Activated CD8-positive, alpha-beta memory T cell treated with anti-CD3 and anti-CD28 coated beads for 24 hours (primary cell): ENCODE measurements at places on chromosomes 3 and 15.
A peak's percentile ranks its signal among the peaks of the same experiment; 100 is the strongest.

DNA sequence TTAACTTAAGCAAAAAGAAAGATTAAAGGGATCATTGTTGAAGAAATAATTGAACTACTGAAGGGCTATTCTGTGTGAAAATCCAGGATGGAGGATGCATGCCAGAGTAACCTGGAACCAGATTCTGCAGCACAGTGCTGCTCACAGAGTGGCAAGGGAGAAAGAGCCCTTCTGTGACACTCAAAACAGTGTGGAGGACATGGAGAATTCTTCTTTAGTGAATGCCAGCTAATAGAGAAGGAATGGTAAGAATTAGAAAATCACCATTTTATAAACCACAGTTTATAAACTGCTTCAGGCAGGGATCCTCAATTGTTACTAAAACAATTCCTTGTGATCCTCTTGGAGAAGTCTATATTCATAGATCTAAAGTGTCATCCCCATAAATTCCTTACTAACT, 70.4 kb upstream of the ARHGEF26 start:
- no peak for DNase-seq

GRCh38 chr3:159482241-159482993, 506.2 kb upstream of the IL12A start:
- no peak for DNase-seq

DNA sequence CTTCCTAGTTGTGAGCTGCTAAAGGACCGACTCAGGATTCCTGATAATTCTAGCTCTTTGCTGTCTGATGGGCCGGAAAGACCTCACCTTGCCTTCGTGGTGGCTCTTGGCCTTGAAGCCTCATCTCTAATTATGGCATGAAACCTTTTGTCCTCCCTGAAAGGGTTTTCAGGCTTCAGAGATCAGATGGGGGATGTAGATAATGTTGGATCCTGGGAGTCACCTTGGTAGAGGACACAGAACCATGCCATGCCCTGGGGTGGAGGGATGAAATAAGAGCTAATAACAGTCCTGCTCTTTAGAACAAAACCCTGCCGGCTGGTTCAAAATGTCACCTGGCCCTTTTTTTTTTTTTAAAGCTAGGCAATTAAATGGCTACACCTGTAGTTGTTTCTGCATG, 50.8 kb upstream of the SYN2 start:
- DNase-seq = peak; percentile 1

DNA sequence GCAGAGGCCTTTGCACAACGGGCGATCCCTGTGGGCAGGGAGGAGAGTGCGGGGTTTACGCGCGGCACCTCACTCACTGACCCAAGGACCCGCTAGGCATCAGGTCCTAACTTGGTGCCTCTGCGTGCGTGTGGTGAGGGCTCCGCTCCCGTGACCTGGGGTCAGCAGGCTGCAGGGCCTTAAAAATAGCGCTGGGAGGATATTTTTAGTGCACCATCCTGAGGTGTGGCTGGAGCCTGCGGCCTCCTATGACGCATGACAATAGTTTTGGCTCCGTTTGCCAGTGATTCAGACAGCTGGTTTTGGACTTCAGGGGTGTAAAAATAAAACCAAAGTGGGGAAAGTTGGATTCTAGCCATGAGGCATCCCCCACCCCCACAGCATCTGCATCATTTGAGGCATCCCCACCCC, 139.0 kb downstream of the FAM43A start:
- DNase-seq = no peak

GRCh38 chr15:66145726-66146182, 107.8 kb downstream of the MEGF11 start:
- DNase-seq = no peak

GRCh38 chr3:197001972-197002700, 27.5 kb downstream of the MELTF start:
- DNase-seq = no peak

GRCh38 chr3:73234354-73235014, 173.0 kb downstream of the EBLN2 start:
- DNase-seq = no peak

GRCh38 chr15:98651036-98651481, 2.7 kb downstream of the IGF1R start:
- DNase-seq = peak; percentile 65

DNA sequence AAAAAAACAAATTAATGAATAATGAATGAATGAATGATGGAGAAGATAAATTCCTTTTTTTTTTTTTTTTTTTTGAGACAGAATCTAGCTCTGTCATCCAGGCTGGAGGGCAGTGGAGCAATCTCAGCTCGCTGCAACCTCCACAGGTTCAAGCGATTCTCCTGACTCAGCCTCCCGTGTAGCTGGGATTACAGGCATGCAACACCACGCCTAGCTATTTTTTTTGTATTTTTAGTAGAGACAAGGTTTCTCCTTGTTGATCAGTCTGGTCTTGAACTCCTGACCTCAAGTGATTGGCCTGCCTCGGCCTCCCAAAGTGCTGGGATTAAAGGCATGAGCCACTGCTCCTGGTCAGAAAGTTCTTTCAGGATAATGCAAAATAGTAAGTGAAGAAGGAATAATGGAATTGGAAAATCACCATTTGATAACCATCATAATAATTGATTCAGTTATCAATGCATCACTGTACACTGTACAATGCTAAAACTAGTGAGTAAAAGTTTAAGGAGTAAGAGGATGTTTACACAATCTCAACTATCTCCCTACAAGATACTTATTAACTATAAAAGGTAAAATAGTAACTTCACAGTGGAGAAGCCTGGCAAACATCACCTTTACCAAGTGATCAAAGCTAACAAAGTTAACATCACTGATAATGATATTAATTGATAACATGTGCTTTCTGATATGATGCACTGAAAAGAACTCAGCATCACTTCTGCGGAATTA, 12.3 kb upstream of the INO80 start:
- no peak for DNase-seq

DNA sequence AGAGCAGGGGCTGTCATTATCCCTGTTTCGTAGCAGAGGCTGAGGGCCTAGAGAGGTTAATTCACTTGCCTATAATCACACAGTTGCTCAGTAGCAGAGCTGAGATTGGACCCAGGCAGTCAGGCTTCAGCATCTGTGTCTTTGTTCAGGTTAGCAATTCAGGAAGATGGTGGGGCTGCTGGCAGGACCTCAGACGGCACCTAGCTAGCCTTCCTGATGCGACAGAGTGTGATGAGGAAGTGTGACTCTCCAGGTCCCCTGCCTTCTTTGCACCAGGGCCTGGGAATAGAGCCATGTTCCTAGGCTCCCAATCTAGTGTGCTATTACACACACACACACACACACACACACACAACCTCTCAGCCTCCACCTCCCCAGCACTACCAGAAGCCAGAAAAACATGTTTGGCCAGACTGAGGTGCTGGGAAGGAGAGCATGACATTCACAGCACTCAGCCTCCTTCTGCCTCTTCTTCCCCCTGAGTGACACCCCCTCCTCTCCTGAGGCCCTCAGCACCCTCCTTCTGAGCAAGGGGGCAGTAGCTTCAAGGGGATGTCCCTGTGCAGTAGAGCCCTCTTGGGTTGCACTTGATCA, 88.9 kb downstream of the TLE3 start:
- DNase-seq = no peak

GRCh38 chr15:50873935-50874361, 34.5 kb upstream of the AP4E1 start:
- DNase-seq = no peak

- DNase-seq = no peak
These were observed 251.5 kb downstream of the CLSTN2 start for GRCh38 chr3:140186421-140186920.

GRCh38 chr15:93462690-93463089, 373.7 kb upstream of the RGMA start:
- DNase-seq = no peak

- DNase-seq = no peak
These were observed 41.4 kb downstream of the EOMES start for GRCh38 chr3:27680517-27681246.

GRCh38 chr3:169923831-169924230, 12.5 kb downstream of the SAMD7 start:
- DNase-seq = no peak

DNA sequence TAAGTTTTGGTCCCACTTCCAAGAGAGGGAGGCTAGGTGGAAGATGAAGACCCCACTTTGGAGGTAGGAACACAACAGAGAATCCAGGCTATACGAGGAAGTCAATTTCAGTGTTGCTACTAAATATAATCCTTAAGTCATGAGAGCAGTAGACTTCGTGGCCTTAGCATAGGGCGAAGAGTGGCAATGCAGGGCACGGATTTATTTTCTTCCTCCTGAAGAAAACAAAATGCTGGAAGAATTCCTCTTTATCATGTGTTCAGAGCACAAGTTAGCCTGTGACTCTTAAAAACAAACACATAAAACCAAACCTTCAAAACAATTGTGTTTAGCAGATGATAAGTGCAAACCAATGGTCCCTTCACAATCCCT, 19.4 kb downstream of the BCL2L10 start:
- no peak for DNase-seq

DNA sequence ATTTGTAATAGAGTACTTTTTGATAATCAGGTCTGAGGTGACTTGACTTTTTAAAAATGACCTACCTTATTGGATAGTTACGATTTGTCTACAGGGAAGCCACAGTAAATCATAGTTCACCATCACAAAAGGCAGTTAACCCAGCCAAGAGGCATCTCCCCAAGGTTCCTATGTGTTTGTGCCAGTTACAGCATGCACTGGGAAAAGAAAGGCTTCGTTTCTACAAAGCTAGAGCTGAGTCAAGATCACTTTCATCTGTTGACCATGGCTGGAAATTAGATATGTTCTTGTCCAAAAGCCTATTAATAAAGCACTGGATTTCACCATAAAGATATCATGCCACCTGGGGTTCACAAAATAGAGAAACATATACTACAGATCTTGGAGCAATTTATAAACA, 139.9 kb downstream of the GREM1 start:
- no peak for DNase-seq

DNA sequence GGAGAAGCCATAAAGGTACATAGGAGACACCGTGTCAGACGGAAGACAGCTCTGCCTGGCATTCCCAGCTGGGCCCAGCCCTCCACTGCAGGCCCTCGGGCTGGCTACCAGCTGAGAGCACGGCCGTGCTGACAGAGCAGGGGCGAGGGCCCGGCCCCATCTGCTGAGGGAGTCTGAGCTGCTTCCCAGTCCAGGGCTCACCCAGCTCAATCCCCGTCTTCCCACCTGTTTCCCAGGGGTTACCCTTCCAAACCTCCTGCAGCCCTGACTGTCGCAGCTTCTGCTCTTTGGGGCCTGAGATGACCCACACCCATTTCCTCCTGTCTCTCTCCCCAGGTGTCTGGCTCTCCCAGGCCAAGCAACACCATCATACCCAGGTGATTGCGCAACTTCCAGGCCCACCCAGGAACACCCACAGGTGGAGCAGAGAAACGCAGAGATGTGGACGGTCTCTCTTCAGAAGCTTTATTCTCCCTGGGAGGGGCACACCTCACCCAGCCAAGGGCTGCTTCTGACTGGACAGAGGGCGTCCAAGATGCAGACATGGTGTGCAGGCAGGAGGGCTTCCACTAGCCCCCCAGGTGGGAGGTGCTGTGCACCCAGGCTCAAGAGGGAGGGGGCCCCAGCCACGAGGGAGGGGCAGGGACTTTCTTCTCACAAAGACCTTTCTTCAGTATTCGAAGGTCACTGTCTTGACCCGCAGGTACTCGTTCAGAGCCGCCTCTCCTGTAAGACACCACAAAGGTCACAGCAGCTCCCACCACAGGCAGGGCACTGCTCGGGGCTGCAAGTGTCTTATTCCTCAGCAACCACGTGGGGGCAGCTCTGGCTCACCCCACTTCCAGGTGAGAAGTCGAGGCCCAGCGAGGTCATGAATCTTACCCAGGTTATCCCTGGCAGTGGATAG, 19.4 kb upstream of the SLC41A3 start:
- peak; percentile 49 for DNase-seq

DNA sequence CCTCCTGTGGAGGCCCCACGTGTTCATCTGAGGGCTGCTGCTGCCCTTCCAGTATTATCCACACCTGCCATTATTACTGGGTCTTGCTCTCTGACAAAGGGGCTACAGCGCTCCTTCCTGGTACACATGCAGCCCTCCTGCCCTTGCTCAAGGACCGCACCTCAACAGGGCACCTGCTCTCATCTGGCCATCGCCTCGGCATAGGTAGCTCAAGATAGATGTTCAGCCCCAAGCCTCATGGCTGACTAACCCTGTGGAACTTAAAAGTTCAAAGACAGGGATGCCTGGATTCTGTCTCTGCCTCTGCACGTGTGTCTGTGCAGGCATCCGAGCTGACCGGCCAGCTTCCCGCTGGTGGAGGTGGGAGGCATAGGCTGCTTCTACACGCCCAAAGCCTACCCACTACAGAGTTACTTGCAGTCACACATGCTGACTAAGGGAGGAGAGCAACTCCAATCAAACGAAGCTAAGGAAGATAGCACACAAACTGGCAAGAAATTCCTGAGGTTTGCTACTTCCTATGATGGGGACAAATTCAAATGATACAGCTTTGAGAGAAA, 152.5 kb upstream of the ATP10A start:
- DNase-seq = no peak

DNA sequence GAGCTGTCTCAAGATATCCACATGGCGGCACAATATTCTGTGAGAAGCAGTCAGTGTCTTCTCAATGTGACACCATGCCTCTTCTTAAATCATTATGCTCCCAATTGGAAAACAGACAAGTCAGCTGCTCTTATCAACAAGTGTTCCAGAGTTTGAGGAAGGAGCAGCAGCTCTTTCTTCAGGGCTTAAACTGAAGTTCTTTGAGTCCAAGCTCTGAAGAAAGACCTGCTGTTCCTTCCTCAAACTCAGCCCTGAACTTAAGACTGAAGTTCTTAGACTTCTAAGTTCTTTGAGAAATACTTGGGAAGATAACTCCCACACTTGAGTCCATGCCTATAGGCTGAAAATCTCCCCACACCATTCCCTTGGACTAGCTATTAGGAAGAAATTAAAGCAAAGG, 43.4 kb downstream of the NPTN start:
- DNase-seq = no peak

DNA sequence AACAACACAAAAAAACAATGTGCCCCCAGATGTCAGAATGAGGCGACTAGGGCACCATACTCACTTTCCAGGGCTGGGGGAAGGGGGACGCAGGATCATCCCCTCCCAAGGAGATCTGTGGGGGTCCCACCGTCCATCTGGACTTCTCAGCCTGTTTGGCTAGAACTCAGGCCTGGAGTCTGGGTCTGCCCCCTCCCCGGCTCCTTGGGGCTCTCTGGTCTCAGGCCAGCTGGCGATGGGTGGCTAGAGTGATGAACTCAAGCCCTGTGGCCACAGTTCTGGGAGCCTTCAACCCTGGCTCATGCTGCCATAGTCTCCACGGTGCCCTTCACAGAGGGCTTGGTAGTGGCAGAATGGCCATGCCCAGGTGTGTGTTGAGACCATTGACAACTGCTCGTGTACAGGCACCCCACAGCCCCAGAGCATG, 13.6 kb downstream of the ZBTB47 start:
- DNase-seq = no peak
